ENCODE measurements at places on chromosomes 16 and 17.

DNA sequence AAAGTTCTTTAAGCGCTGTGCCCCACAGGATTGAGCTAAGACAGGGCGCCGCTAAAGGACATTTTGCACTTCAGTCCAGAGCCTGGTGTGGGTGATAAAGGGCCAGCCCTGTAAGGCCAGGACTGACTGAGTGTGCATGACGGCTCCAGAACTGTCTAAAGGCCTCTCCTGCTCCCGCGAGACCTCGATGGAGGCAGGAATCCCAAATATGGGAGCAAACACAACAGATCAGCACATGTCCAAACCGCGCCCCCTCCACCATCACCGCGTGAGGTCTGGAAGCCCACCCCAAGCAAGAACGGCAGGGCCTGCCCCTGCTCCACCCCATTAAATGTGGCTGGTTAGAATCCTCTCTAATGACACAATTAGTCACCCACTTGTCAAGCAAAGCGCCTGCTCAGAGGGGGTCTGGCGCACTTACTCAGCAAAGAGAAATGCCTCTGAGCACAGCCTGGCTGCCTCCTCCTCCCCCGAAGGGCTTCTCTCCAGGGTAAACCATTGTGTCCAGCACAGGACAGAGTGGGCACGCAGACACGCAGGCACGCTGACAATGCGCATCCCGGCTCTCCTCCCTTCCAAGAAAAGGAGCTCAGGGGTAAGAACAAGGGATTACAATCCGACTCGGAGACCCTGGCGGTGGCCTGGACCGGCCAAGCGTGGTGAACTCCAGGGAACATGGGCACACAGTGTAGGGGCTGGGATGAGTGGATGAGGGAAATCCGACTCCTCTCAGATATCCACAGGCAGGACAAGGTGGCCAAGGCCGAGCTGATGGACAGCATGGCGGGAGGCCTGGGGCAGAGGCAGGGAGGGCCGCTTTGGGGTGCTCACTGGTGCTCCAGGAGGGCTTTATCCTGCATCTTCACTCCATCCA is 1.5 kb downstream of the MXRA7 start:
- peak; percentile 62 for DNase-seq

- DNase-seq: no peak
Measured at GRCh38 chr17:67879662-67880061, 54.4 kb downstream of the BPTF start.

GRCh38 chr17:45787044-45787443 is 2.9 kb downstream of the CRHR1 start:
- DNase-seq: no peak

GRCh38 chr16:72824761-72825160 is 223.2 kb downstream of the ZFHX3 start:
- DNase-seq: no peak

- peak; percentile 53 for DNase-seq
Measured at GRCh38 chr17:34254651-34255380, at the start of gene CCL2. CCL2 (plus strand) TSS chr17:34255285; CDS start chr17:34255350, 65 bp downstream.

DNA sequence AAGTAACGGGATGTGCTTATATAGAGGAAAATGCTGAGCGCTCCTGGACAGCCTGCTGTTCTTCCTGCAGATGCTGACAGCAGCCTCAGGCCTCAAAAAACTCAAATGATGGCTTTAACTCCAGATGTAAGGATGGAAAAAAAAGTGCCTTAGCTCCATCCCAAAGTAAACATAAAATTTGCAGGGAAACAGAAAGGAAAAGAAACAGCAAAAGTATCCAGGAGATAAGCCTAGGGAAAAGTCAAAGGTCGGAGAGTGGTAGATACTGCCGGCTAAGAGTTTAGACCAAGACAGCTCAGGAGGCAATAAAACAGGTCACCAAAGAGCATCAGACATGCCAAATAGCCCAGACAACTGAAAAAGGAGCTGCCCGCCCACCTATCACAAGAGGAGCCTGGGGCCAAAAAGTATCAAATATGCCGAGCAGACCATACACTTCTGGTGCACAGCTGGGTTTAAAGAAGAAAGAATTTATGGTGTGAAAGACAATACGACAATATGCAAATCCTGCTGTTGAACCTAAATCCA is 6.9 kb downstream of the KRT31 start:
- no peak for DNase-seq

GRCh38 chr16:12826559-12826958 is 22.9 kb upstream of the CPPED1 start:
- no peak for DNase-seq

DNA sequence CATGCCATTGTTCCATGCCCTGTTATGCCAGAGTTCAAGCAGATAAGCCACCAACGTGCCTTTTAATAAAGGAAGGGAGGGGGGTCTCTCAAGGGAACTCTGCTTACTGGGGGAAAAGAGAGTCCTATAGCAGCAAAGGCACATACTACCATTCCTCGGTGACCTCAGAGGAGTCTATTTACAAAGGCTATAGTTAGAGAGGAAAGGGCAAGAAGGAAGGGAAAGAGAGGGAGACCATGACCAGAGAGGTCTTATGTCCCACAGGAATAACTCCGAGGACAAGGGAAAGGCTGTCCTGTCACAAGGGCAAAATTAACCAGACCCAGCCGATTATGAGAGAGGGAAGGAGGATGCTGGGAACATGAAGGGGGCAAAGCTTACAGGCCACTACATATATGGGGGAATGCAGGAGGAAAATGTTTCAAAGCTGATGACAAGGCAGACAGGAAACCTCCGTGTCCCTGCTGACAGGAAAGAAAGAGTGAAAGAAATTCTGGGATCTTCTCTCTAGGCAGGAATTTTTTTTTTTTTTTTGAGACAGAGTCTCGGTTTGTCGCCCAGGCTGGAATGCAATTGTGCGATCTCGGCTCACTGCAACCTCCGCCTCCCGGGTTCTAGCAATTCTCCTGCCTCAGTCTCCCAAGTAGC is 51.5 kb downstream of the HIC1 start:
- DNase-seq: no peak

GRCh38 chr17:4116516-4116915 is 26.3 kb downstream of the ZZEF1 start:
- no peak for DNase-seq

- DNase-seq: peak; percentile 16
Measured at GRCh38 chr16:10181196-10182162, 749 bp downstream of the GRIN2A start.

DNA sequence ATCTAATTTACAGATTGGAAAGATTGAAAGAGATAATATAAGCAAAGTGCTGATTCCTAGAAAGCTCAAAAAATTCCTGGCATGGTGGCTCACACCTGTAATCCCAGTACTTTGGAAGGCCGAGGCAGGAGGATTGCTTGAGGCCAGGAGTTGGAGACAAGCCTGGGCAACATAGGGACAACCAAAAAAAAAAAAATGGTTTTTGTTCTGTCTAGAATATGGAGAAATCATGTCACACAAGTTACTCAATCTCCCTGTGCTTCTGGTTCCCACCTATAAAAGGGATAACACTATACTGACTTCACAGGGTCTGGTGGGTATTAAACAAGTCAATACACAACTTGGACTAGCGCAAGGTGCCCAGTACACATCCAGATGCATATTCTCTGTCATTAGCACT is 18.4 kb downstream of the ARHGAP17 start:
- no peak for DNase-seq

DNA sequence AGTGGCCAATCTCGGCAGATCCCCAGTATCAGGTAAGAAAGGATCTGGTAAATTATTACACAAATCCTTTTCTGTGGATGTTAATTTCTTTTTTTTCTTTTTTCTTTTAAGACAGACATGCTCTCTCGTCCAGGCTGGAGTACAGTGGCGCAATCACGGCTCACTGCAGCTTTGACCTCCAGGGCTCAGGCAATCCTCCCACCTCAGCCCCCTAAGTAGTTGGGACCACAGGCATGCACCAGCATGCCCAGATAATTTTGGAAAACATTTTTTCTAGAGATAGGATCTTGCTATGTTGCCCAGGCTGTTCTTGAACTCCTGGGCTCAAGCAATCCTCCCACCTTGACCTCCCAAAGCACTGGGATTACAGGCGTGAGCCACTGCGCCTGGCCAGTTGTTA is 54.0 kb downstream of the GAS7 start:
- DNase-seq: no peak

DNA sequence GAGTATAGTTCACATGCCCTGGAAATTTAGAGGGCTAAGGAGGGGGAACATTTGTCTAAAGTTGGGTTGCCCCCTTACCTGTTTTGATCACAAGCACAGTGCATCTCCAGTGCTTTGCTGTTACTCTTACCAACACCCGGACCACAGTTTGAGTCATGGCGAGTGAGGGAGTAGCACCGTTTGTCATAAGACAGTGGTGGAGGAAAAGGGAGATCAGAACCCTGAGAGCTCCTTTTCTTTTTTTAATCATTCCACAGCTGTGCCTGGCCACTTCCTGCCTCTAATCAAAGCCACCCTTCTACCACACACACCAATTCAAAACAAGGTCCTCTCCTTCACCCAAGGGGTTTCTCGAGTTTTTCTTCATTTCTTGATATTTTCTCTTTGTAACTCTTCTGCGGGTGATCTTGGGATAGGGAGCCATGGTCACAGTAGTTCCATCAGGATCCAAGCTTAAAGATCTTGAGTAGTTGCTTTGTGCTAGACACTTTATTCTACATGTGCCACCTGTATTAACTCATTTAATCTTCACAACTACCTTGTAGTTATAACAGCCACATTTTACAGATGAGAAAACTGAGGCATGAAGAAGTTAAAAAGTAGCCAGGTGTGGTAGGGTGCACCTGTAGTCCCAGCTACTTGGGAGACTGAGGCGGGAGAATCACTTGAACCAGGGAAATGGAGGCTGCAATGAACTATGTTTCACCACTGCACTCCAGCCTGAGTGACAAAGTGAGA is 5.0 kb upstream of the MYL4 start:
- no peak for DNase-seq

DNA sequence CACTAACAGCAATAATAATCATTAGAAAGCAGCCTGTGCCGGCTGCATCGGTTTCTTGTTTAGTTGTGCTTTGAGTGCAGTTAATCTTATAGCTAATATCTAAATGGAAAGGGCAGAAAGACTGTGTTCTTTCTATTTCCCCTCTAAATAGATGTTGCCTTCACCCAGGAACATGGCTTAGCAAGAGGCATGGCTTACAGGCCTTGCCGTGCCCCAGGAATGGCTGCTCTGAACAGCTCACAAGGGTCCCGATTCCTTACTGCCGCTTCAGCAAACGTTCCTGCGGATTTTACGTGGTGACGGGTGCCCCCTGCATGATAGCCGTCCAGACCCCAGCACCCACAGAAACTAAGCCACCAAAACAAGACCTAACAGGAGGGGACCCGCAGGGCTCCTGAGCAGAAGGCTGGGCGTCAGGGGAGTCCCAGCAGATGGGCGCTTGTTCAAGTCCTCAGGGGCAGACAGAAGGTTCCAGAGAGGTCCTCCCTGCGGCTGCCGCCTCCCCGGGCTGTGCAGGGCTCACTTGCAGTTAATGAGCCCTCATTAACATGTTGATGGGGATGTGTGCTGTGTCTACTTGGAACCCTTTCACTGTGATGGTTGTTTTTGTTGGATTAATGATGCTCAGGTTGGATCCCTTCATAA is 52.5 kb upstream of the ENPP7 start:
- DNase-seq: no peak

DNA sequence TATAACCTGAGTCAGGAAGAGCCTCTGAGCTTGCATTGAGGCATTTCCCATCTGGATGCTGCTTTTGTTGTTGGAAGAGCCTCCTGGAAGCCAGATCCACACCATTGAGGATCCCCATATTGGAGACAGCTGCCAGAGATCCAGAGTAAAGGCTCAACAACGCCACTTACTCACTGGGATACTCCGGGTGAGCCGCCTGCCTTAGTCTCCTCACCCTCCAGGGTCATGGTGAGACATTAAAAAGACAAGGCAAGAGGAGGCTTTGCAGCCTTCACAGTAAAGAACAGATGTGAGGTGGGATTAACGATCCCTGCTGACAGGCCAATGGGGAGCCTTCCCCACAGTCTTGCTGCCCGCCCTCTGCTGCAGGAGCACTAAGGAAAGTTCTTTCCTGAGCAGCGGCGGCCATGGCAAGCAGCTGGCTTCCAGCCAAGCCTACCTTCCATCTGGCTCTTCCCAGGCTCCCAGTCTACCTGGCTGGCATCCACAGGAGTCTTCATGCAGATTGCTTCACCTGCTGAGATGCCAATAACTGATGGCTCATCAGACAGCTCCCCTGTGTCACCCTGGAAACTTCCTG is 198.5 kb downstream of the CYLD start:
- DNase-seq: no peak

- no peak for DNase-seq
Measured at GRCh38 chr16:14074544-14074943, 3.4 kb downstream of the MRTFB start.

DNA sequence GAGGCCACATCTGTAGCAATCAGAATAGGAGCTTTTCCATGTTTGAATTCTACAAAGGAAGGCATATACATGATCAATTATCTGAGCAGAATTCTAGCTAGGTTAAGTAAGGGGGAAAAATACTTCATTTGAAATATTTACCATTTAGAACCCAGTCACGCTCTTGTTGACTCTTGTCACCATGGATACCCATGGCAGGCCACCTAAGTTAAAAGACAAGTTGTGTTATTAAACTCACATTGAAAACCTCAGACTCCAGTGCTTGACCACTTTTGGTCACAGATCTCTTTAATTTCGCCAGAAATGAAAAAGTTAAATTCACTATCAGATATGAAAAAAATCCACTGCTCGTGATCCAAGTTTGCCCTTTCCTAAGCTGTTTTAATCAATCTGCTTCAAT is 4.1 kb downstream of the DDX5 start:
- no peak for DNase-seq

GRCh38 chr17:7024402-7024785 is 1.5 kb downstream of the BCL6B start:
- no peak for DNase-seq

GRCh38 chr17:67056746-67057490 is 12.6 kb downstream of the CACNG1 start:
- DNase-seq: peak; percentile 87

GRCh38 chr17:14038206-14038605 is 31.1 kb upstream of the COX10 start:
- no peak for DNase-seq

GRCh38 chr16:23807028-23807427 is 28.8 kb upstream of the PRKCB start:
- no peak for DNase-seq

DNA sequence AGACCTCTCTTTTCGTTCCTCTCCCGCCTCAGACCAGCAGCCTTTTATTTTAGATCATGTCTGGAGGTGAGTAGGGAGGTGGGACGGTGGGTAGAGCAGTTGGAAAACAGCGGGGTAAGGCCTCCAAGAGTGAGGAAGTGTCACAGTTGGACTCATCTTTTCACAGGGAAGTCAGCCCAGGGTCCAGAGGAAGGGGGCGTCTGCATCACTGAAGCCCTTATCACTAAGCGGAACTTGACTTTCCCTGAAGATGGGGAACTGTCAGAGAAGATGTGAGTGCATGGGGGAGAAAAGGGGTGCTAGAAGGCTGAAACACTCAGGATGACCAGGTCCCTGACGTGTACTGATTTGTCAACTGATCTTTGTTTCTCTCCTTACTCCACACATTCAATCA is 461 bp downstream of the LRRC46 start:
- no peak for DNase-seq

Measured in gastrocnemius medialis (tissue), 4 donors.